Stimulated activated CD4-positive, alpha-beta T cell treated with anti-CD3 and anti-CD28 coated beads, Interleukin-12 subunit alpha, Interleukin-12 subunit beta, amount 100 ng/mL, for 24 hours (primary cell): ENCODE measurements at places on chromosomes 3 and 15.

DNA sequence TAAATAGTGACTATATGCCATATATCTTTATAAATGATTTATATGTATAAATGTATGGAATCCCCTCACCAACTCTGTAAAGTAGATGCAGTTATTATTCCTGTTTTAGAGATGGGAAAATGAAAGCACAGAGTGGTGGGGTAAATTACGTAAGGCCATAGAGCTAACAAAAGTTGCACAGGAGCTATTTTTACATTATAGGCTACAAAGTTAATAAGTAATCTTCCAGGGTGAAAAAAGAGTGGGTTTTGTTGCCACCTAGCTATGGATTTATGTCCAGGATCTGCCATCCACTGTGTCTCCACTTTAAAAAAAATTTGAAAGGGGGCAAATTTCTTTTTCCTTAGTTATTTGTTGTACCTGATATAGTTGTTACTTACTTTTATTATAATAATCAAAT, 235.7 kb downstream of the MCTP2 start:
- DNase-seq = no peak

- no peak for DNase-seq
Observed at GRCh38 chr15:66196602-66197001, 56.9 kb downstream of the MEGF11 start.

DNA sequence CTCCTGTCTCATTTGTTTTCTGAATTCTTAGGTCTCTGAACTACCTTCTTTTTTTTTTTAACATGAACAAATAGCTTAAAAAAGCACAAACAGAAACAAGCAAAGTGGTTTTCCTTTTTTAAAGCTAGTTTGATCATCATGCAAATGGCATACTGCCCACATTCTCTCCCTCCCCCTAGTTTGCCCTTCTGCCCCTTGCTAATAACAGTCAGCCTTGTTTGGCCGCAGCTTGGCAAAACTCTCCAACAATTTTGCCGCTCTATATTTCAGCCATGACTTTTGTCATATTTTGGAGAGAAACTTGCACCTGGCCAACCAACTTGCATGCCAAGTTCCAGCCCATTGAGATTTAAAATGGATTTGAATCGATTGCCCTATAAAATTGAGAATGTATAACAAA, 666.0 kb upstream of the NR2F2 start:
- DNase-seq = no peak

GRCh38 chr3:152671446-152672319, 163.2 kb upstream of the P2RY1 start:
- DNase-seq = no peak

- DNase-seq = no peak
Observed at GRCh38 chr3:193816656-193817311, 223.8 kb downstream of the OPA1 start.
